Stimulated activated CD4-positive, alpha-beta T cell treated with anti-CD3 and anti-CD28 coated beads, Interleukin-1b, Interleukin-23, amount 100 ng/mL, for 1 hour (primary cell): ENCODE measurements at places on chromosomes 6 and 20.

DNA sequence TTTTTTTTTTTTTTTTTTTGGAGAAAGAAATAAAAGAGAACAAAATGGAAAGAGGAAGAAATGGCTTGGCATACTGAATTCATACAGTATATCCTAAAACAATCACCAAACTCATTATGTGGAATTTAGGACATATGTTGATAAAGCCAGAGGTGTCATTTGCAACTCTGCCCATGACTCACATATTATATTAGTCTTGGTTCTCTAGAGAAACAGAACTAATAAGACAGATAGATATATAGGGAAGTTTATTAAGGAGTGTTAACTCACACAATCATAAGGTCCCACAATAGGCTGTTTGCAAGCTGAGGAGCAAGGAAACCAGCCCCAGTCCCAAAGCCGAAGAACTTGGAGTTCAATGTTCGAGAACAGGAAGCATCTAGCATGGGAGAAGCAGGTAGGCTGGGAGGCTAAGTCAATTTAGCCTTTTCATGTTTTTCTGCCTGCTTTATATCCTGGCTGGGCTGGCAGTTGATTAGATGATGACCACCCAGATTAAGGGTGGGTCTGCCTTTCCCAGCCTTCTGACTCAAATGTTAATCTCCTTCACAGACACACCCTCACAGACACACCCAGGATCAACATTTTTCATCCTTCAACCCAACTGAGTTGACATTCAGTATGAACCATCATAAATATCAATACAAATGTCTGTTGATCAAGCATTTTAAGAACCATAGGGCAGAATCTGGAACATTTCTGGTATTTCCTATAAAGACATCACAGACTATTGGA lies 102.3 kb downstream of the UBE3D start:
- no peak for DNase-seq

DNA sequence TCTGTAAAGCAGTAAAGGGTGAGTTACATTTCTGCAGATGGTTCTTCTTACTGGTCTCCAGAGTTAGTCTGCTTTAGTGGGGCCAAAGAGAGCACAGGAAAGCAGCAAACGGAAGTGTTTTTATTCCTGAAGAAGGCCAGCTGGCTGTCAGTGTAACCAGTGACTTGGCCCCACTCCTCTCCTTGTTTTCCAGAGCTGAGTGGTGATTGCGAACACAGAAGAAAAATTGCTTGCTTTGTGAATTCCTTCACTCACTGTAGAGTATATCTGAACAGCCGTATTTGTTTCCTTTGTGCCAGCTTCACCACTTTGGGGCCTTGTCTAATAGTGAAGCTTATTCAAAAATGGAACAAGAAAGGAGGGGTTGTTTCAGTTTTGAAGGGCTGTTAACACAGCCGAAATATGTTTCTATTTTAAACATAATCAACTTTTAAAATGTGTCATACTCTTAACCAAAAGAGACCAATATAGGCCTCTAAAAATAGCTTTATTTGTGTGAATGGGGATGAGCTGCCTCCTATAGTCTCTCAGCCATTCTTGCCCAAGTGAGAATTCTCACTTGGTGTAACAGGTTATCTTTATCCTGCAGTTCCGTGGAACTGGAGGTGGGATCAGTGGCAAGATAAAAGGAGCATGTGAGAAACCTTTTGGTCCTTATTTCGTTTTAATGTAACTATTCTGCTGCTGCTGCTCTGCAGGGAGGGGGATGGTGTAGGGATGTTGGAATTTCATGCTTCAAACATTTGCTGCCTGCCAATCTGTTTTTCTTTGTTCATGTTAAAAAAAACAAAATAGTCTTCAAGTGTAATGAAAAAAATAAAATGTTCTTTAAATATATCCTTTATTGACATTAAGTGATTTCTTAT lies 37.8 kb downstream of the ZC2HC1B start:
- no peak for DNase-seq

DNA sequence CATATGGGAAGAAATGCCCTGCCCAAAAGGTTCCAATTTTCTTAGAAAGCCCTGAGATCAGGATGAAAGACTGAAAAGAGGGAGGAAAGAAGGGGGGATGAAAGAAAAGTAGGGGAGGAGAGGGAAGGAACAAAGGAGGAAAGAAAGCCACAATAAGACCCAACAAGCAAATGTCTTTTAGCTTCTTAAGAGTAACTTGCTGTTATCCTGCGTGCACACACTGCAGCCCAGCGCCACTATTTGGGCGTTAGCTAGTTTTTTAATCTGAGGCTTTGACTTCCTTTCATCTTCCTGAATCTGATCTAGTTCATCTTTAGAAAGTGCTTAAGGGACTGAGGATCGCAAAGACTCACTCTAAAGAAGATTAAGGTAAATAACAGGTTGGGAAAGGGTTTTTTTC lies 77.4 kb upstream of the HDDC2 start:
- DNase-seq: no peak

- DNase-seq: no peak
Measured at GRCh38 chr6:111916747-111917146, 43.5 kb upstream of the FYN start.

DNA sequence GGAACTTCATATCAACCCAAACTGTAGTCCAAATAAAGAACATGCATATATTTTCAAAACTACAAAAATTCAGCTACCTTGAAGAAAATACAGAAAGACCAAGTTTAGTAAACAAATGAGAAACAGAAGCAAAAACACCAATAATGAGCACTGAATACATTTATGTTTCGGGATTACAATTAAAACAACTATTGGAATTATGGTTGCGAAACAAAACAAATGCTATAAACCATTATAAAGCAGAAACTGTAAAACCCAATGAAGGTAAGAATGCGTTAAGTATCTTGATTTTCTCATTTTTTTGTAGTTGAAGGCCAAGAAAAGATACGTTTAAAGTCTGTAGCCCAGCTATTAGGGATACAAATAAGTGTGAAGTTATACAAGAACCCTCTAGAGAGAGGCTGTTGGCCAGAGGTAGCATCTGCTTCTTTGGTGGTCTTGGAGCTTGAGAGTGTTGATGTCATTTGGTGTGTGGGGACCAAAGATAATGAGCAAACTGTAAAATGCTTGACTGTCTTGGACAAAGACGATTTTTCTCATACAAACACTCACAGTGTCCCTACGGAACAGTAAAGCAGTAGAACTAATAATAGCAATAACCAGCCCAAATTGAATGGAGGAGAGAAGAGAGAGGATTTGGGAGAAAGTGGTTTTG lies 111.5 kb downstream of the PRND start:
- DNase-seq: no peak

DNA sequence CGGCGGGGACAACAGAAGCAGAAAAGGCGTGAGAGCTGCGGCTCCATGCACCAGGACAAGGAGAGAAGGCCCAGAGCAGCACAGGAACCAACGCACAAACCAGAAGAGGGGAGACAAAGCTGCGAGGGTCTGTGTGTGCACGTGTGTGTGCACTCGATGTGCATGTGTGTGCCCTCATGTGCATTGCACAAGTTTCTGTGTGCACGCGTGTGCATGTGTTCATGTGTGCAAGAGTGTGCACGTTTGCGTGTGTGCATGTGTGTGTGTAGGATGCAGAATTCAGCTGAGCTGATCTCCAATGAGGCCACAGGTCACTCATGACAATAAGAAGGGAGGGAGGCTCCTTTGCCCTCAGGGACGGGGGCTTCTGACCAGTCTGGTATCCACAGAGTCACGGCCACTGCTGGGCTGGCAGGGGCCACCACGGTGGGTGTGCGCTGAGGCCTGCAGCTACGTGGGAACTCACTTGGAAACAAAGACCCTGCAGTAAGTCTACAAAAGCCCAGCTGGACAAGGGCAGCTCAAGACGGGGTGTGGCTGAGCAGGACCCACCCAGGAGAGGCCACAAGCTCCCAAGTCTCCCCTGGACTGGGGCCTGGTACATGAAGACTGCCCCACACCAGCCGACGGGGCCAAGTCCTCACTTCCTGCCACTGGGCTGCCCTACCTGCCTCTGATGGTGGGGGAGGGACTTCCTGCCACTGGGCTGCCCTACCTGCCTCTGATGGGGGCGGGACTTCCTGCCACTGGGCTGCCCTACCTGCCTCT lies 48.1 kb upstream of the CHRNA4 start:
- DNase-seq: no peak

GRCh38 chr6:131063764-131064272 lies 773 bp upstream of the EPB41L2 start:
- no peak for DNase-seq
